ENCODE measurements at places on chromosomes 1 and 21.

DNA sequence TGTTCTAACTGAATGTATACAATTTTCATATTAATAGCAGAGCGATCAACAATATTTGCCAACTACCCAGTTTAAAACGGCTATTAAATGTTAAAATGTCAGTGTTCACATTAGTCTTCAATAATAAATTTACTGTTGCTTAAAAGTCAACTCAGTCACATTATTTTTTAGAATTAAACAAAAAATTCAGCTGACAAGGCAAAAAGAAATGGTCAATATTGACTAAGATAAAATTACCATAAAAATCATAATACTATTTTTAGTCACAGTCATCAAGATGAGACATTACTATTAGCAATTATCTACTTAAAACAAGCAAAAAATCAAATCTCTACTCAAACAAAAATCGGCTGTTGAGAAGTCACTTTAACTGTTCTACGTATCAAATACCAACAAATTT lies 1.5 kb downstream of the ANKRD13C start:
- no peak for DNase-seq

GRCh38 chr1:186375929-186376319 lies 286 bp downstream of the ODR4 start:
- no peak for DNase-seq

- peak; percentile 10 for DNase-seq
These were observed 210.3 kb downstream of the SLC35F3 start for GRCh38 chr1:234114648-234115307.

DNA sequence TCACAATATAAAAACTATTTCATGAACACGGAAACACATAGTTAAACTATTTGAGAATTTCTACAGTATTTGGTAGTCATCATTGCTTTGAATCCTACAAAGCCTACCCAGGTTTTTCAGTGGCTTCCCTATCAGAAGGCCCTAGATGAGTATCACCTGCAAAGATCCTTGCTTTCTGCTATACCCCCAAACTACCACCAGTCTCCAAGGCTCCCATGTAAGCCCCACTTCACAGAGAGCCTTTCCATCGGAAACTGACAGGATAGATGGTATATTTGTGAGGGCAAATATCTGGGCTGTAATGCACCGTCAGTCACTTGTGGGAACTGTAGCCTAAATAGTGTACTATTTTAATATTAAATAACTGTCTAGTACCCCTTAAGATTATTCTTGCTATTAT lies 674.3 kb downstream of the BRINP3 start:
- no peak for DNase-seq

DNA sequence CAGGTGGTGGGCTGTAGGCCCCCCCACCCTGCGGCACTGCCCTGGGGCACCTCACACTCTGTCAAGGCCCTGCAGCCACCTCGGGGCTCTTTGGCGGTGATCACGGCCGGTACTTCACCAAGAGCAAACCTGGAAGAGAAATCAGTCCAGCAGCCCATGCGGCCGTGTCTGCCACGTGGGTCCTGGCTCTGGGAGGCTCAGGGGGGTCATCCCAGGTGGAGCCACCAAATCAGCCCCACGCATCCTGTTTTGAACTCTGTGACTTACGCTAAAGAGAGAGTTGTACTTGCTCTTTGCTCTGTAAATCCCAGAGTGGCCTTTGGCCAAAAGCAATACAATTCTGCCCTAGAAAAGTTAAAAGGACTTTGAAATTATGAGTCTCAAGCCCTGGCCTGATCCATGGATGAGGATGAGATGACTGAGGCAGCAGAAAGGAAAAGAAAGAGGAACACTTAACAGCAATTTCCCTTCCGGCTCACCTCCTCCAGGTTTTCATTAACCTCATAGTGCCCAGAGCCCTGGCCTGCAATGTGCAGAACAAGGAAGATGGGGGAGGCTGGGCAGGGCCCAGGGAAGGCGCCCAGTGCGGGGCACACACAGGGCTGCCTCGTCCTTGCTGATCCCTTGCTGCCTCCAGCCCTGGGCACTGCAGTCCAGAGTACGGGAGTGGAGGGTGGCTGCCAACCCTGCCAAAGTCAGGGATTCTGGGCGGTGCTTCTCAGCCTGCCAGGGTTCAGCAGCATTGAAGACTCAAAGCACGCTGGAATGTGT lies 337.0 kb downstream of the MATN1 start:
- DNase-seq, result no peak

GRCh38 chr1:156245451-156246232 lies 2.2 kb downstream of the PAQR6 start:
- DNase-seq, result peak; percentile 22

- DNase-seq, result no peak
These were observed 50.4 kb upstream of the SOD1 start for GRCh38 chr21:31609081-31609480.

All from central memory CD4-positive, alpha-beta T cell (primary cell).